ENCODE measurements at places on chromosomes 13 and 19.

GRCh38 chr19:44907613-44908012 is 2.0 kb downstream of the APOE start:
- ATAC-seq = no peak

DNA sequence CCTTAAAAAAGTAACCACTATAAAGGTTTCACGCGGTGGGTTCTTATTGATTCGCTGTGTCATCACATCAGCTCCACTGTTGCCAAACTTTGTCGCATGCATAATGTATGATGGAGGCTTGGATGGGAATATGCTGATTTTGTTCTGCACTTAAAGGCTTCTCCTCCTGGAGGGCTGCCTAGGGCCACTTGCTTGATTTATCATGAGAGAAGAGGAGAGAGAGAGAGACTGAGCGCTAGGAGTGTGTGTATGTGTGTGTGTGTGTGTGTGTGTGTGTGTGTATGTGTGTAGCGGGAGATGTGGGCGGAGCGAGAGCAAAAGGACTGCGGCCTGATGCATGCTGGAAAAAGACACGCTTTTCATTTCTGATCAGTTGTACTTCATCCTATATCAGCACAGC is 30.6 kb downstream of the FGF9 start:
- no peak for ATAC-seq

- ATAC-seq = no peak
These were observed 99.6 kb upstream of the MCF2L start for GRCh38 chr13:112869202-112870050.

DNA sequence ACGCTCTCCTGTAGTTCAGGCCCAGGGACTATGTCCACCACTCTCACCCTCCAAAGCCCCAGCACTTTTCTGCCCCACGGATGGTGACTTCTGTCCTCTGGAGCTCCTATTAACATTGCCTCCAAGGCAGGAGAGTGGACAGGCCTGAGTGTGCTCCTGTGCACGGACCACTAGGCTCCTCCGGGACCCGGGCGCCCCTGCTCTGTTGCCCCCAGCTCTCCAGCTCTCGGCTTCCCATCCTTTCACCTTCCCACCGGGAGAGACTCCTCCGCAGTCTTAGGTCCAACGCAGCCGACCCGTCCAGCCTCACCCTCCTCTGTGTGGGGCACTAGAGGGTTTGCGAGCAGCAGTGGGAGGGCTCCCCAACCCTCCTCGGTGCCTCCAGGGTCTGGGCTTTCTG is 30.4 kb downstream of the CAPN12 start:
- no peak for ATAC-seq

DNA sequence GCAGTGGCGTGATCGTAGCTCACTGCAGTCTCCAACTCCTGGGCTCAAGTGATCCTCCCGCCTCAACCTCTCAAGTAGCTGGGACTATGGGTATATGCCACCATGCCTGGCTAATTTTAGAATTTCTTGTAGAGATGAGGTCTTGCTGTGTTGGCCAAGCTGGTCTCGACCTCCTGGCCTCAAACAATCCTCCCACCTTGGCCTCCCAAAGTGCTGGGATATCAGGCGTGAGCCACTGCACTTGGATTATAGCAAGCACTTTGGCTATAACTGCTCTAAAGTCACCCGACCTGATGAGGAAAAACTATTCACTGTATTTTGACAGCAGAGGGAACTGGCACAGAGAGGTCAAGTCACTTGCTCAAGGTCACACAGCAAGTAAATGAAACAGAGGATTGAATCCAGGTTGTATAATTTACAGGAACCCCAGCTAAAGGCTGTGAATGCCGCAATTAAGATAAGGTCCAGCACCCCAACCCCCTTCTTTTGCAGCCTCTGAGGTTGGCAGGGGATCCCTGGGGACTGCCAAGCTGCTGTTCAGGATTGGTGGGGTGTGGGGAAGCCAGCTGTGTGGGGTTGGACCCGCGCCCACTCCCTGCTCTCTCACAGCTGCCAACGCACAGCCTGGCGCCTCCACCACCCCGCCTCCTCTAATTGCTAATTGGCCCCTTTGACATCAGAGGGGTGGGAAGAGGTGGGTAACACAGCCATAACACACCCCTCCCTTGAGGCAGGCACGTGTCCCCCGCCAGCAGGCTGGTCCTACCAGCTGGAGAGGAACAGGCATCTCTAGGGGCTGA is 6.0 kb downstream of the TMIGD2 start:
- peak; percentile 16 for ATAC-seq

- no peak for ATAC-seq
These were observed 74.2 kb upstream of the RFC3 start for GRCh38 chr13:33743438-33744368.

- ATAC-seq = peak; percentile 55
These were observed 1.0 kb upstream of the DBP start for GRCh38 chr19:48637948-48638830.

GRCh38 chr13:49295244-49295643 is 47.5 kb downstream of the CDADC1 start:
- no peak for ATAC-seq

- peak; percentile 39 for ATAC-seq
These were observed 503.1 kb downstream of the FOXO1 start for GRCh38 chr13:40163066-40164000.

- ATAC-seq = no peak
These were observed 146.9 kb downstream of the ZNF536 start for GRCh38 chr19:30518965-30519606.

DNA sequence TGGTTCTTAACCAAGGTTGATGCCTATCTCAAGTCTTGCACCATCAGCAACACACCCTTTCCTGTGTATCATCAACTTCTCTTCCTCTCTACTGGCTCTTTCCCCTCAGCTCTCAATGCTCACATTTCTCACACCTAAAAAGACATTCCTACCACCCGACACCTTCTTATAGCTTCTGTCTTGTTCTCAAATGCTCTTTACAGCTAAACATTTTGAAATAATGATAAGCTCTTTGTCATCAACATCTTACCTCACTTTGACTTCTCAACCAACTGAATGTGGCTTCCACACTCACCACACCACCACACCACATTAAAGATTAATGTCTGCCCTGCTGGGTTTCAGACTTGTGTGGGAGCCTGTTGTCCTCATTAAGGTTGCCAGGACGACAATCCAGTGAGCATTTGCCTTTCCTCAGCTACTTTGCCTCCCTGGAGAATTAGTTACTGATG is 67.8 kb downstream of the RXFP2 start:
- ATAC-seq = no peak

DNA sequence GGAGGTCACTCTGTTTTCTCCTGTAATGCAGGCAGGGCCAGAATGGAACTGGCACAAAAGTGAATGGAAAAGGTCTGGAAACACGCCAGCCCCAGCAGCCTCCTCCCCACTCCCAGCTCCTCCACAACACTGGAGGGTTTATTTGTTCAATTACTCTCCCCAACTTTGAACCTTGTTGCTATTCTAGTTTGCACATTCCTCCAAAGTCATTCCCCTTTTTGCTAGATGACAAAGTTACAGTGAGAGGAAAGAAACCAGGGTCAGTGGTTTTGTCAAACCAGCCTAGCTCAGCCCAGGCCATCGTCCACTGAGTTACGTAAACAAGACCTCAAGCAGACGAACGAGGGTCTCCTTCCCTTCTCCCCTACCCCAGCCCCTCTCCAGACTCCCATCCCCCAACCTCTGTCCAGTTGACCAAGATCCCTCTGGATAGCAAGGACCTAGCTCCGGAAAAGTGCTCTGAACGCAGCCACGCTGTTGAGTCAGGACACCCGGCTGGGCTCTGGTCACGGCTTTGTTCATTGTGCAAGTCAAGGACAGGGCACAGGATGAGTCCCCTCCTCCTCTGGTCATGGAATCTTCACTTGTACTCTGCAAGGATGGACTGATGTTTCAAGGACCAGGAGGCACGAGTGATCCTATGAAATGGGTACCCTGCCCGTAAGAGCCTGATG is 180.0 kb downstream of the USP12 start:
- no peak for ATAC-seq

DNA sequence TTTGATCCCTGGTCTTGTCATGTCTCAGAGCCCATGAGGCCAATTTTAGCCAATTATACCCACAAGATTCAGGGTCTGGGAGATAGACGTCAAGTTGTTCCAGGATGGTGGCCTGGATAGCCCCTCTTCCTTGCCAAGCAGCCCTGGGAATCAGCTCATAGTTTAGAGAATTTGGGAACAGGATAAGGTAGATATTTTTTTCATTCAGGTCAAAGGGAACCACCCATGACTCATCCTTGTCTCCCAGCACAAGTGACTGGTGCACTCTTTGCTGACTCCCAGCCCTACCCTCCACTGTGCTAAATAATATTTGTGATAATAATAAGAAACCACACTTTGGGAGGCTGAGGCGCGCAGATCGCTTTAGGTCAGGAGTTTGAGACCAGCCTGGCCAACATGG is 17.1 kb upstream of the S1PR4 start:
- ATAC-seq = no peak

DNA sequence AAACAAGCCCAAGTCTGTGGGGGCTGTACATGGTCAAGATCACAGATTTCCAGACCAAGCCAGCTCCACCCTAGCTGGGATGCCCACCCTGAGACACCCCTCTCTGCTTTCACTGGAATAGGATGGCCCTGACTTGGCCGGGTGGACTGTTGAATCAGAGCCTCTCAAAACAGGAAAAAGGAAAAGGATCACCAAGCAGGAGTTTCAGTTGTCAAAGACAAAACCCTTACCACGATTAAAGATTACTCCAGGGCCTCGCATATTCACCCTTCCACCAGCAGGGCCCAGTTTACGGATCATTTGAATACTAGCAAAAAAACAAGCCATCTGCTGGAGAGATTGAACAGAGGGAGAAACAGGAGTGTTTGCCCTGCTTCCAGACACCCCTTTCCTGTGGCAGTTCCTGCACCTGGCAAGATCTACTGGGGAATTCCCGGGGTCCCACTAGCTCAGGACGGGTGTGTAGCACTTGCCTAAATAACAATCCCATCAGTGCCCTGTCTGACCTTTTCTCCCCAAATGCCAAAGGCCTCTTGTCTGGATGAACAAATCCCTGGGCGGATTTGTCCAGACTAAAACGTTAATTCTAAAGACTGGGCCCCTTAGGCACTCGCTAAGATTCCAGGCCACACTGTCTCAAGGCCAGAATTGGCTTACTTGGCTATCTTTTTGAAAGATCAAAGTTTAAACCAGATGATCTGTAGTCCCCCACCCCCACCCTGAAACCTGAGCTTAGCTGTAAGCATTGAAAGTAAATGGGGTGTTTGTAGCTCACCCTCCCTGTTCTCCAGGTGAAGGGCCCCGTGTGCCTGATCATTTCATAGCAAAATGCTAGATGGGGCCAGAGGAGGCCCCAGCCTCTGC is 38.4 kb downstream of the ACTN4 start:
- ATAC-seq = peak; percentile 41

GRCh38 chr19:1507192-1507660 is 5.6 kb downstream of the ADAMTSL5 start:
- ATAC-seq = no peak

DNA sequence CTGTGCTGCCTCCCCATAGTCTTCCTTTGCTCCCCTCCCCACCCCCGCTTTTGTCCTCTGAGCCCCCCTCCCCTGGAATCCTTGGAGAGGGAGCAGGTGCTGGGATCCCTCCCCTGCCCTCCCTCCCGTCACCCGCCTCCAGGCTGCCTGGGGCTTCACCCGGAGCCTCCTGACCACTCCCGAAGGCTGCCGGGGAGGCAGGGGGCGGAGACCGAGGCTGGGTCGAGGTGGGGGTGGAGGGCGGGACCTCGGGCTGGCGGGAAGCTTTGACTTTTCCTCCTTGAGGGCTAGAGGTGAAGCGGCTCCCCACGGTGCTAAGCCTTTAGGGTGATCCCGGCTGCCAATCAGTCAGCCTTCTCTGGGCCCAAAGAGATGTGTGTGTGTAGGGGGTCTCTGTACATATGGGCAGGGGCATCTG is 1.5 kb downstream of the KMT5C start:
- ATAC-seq = peak; percentile 23

- ATAC-seq = peak; percentile 9
These were observed 937 bp upstream of the SPRY2 start for GRCh38 chr13:80341756-80342370.

DNA sequence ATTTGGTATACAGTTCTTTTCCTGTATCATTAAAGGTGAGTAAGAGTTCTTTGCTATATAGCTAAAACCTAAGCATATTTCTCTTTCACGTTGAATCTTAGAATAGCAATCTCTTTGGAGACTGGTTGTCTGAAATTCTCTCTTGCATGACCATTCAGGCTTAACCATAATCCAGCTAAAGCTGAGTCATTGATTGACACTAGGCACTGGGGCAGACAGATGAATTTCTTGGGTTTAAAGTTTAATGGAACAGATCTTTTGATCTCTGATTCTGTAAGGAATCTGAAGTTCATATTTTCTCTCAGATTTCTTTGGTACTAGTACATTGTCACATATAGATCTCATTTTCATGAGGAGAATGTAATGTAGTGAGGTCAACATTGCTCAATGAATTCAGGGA is 397.3 kb upstream of the MIR17HG start:
- ATAC-seq = no peak

DNA sequence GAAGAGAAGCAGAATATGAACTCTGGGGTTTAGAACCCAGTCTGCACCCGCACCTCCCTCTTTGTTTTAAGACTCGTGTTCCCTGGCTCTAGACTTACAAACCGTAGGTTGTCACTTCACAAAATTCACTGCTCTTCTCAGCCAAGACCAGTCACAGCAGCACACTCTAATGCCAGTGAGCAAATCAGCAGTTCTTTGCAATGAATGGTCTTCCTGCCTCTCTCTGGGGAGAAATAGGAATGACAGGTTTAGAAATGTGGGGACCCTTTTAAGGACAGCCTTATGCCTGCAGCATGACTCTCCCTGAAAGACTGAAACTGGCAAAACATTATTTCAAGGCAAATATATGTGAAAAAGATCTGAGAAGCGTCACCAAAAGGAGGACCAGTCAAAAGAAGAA is 156.9 kb downstream of the KCTD15 start:
- no peak for ATAC-seq

GRCh38 chr19:3792114-3792513 is 5.9 kb upstream of the MATK start:
- ATAC-seq = no peak

Measured in SK-N-SH treated with all-trans-retinoic acid at 6 μM for 48 hours (cell line).